ENCODE measurements at places on chromosomes 2 and 18. TPM values are rescaled to one million over a fixed set of nuclear protein-coding genes. Genes with fewer than 3 reads are reported as not detected.

SPATA3 gene
- not detected for total RNA-seq

DNA sequence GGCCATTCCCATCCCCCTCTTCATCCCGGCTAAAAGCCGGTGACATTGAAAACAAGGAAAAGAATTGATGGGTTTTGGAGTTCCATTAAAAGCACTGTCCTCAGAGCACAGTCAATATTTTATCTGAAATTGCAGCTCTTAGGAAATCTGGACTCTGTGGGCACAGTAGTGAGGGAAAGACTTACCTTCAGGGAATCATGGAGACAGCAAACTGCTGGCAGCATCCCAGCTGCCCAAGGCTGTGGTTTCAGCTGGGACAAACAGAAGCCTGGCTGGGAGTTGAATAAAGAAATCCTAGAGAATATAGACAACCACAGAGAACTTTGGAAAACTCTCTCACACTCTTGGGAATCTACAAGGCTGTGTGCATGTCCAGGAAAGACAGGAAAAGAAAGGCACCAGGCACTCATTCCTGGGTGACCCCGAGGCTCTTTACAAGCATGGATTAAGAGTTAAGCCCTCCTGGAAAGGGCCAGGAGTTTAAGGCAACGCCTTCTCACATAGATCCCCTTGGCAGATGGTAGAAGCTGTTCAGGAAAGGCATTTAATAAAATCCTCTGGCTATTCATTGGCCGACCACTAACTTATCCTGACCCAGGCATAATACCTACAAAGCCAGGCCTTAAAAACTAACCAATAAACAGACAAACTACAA is 255.1 kb downstream of the MYT1L start:
- no peak for DNase-seq

DNA sequence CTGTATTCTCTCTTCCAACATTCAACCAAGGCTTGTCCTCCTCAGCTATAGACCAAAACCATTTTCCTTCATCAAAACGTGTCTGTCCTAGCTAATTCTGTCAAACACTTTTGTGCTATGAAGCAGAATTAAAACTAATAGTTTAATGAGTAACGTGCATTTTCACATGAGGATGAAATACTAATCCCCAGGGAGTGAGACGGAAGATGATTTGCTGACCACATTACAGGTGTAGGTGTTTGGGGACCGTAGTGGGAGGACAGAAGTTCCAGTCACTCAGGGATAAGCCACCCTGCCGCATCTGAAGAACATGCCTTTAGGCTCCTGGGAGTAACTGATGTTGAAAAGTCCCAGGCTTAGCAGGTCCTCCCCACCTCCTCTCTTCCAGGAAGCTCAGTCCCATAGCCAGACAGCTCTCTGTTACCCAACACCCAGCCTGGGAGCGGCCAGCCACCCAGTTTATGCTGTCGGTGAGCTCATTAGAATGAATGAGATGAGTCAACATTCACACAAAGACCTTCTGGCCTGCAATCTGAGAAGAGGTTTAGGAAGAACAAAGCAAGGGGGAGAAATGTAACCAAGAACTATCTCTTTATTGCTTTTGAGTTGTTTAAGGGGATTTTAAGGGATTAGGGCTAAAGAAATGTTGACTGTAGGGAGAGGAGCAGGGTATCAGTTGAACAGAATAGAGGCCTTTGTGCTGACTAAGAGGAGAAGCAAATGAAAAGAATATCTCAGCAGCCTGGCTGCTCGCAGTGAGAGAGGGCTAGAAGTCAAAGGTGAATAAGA is 122.5 kb downstream of the FOXI3 start:
- DNase-seq: peak; percentile 87

DNA sequence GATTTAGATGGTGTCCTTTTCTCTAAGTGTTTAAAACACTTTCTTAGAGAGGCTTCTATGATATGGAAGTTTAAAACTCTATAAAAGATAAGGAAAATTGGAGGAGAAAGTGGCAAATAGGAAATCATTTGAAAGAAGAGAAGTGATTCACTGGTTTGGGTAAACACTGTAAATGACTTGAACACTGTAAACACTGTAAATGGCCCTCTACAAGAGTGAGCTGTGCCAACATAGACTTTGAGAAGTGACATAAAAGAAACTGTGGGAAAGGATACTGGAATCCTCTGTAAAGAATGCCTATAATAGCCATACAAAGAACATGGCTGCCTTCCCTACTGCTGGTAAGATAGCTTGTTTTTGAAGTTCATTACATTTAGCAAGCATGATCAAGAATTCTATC is 210.9 kb upstream of the SIX3 start:
- no peak for DNase-seq

DNA sequence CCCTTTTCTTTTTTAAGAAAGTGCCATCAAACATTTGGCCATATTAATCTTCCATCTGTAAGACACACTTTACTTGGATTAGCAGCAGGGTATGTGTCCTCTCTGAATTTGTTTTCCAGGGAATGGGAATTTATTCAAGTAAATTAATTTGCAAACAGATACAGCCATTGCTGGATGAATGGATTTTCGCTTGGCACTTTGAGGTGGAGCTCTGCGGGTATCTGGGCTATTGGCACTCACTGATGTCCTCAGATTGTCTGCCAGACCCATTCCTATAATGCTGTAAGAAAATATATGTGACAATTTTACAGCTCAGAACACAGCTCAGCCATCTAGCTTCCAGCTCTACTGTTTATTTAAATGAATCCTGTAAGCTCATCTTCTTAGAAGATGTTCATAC is 201.2 kb upstream of the CDH20 start:
- DNase-seq: no peak

Measured in A673 (cell line).